ENCODE measurements at places on chromosomes 1 and 21.
A peak's percentile ranks its signal among the peaks of the same experiment; 100 is the strongest.

GRCh38 chr21:14687268-14687625 is 141.1 kb upstream of the SAMSN1 start:
- DNase-seq: no peak

- DNase-seq: no peak
Measured at GRCh38 chr1:207863893-207864535, 46.9 kb downstream of the CD34 start.

- peak; percentile 96 for DNase-seq
Measured at GRCh38 chr1:246608616-246609376, 42.5 kb downstream of the CNST start.

- no peak for DNase-seq
Measured at GRCh38 chr21:22900490-22900889, 1902.3 kb downstream of the NCAM2 start.

GRCh38 chr1:5830771-5831599 is 161.2 kb downstream of the NPHP4 start:
- DNase-seq: no peak

DNA sequence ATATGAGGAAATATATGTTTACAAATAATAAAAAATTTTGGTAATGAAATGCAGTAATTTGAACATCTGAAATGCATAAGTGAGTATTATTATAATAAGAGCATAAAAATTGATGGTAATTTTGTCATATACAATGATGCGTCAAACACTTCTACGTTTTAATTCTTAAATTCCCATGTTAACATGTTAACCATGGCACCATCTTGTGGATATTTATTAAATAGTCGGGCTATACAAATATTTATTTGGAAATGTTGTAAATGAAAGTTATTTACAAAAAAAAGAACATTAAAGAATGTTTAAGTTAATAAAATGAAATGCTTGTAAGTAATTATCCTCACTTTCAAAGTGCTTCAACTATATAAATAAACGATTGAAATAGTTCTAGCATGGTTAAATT is 57.2 kb upstream of the C1orf185 start:
- no peak for DNase-seq

GRCh38 chr1:45221716-45222115 is 15.3 kb upstream of the ZSWIM5 start:
- no peak for DNase-seq

DNA sequence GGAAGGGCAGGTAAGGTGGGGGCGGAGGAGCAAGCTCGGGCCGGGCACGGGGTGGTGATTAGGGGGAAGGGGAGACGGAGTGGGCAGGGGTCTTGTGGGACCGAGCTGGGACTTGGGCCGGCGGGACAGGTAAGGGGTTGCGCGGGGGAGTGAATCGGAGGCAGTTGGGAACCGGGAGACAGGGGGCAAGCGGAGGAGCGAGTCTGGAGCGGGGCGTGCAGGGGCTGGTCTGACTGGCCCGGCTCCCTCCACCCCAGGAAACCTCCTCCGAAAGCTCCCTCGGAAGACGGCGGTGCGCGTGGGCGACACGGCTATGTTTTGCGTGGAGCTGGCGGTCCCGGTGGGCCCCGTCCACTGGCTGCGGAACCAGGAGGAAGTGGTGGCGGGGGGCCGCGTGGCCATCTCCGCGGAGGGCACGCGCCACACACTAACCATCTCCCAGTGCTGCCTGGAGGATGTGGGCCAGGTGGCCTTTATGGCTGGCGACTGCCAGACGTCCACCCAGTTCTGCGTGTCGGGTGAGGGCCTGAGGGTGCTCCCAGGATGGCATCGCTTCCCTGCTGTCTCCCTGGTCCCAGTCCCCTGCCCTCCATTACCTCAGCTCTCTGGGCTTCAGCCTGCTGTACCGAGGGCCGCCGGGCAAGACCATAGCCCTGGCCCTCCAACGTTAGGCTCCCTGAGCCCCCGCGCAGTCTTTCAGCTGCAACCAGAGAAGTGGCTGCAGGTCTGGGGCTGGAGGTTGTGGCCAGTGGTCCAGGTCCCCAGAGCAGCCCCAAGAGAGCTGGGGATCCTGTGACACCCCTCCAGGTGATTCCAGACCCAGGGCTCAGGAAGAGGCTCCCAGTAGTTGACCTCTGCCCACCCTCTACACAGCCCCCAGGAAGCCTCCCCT is 6.3 kb downstream of the OBSCN start:
- no peak for DNase-seq

- no peak for DNase-seq
Measured at GRCh38 chr21:46109313-46110221, 11.7 kb downstream of the COL6A2 start.

DNA sequence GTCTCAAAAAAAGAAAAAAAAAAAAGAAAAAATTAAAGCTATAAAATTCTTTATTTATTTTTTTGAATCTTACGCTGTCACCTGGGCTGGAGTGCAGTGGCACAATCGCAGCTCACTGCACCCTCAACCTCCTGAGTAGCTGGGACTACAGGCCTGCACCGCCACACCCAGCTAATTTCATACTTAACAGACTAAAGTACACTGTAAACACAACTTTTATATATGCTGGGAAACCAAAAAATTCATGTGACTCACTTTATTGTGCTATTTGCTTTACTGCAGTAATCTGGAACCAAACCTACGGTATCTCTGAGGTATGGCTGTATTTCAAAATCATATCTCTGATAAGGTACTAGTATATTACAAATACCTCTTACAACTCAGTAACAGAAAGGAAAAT is 40.3 kb downstream of the HSF2BP start:
- DNase-seq: no peak

- DNase-seq: no peak
Measured at GRCh38 chr1:25206201-25206600, 26.1 kb downstream of the SYF2 start.

DNA sequence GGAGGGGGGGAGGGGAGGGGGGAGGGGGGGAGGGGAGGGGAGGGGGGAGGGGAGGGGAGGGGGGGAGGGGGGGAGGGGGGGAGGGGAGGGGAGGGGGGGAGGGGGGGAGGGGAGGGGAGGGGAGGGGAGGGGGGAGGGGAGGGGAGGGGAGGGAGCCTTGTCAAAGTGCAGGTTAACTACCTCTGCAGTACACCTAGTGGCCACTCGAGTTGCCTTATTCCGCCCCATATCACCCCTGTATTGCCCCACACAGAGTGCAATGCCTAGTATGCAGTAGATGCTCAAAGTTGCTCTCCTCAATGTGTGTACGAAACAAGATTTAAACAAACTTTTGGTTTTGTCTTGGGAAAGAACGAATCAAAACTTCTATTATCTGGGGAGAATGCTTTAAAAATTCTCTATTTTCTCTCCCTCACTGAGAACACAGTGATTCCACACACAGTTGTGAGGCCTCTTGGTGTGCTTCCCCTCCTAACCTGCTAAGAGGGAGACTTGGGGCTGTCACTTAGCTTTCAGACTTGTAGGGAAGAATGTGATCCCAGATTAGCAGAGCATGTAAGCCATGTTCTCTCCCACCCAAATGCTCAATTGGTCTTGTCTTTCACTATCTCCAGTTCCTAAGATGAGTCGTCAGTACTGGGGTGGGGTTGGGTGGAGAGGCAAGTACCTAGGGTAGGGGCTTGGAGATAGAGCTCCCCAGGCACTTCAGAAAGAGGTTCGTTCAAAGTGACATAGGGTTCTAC is 79.7 kb upstream of the MAP10 start:
- no peak for DNase-seq

DNA sequence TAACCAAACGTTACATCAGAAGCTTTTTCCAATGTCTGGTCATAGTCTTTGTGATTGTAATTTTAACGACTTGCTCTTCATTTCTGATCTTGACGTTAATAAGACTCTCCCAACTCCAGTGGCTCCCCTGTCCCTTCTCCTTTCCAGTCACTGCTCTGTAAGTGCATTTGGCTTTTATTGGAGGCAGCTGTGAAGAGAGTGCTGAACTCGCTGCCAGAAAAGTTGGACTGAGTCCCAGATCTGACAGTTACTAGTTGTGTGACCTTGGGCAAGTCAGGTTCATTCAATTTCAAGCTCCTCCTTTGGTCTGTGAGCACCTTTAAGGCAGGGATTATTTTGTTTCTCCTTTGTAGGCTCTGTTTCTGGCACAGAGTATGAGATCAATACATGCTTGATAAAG is 109.6 kb upstream of the TSPAN2 start:
- no peak for DNase-seq

- no peak for DNase-seq
Measured at GRCh38 chr1:181259026-181259745, 170.7 kb downstream of the IER5 start.

DNA sequence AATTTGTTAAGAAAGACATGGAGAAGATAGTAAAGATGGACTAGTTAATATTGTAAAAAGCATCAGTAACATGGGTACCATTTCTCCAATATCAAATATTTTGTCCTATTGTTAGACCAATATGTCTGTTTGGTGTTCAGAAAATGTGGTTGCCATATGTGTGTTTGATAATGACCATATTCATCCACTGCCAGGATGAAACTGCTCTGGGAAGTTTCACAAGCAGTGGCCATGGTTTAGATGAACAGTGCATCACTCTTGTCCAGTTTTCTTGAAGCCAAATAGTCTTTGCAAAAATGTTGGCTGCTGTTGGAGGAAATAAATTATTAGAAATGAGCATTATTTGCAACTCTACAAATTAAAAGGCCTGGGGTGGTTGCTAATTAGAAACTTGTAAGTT is 333.8 kb downstream of the NUF2 start:
- no peak for DNase-seq

- no peak for DNase-seq
Measured at GRCh38 chr1:220966041-220966440, 86.8 kb downstream of the HLX start.

- DNase-seq: no peak
Measured at GRCh38 chr1:185483664-185484450, 166.8 kb upstream of the IVNS1ABP start.

GRCh38 chr1:73310797-73311381 is 887.1 kb downstream of the LRRIQ3 start:
- no peak for DNase-seq

GRCh38 chr1:244712669-244713068 is 59.7 kb downstream of the DESI2 start:
- no peak for DNase-seq

GRCh38 chr1:4915154-4915553 is 260.7 kb downstream of the AJAP1 start:
- DNase-seq: no peak

DNA sequence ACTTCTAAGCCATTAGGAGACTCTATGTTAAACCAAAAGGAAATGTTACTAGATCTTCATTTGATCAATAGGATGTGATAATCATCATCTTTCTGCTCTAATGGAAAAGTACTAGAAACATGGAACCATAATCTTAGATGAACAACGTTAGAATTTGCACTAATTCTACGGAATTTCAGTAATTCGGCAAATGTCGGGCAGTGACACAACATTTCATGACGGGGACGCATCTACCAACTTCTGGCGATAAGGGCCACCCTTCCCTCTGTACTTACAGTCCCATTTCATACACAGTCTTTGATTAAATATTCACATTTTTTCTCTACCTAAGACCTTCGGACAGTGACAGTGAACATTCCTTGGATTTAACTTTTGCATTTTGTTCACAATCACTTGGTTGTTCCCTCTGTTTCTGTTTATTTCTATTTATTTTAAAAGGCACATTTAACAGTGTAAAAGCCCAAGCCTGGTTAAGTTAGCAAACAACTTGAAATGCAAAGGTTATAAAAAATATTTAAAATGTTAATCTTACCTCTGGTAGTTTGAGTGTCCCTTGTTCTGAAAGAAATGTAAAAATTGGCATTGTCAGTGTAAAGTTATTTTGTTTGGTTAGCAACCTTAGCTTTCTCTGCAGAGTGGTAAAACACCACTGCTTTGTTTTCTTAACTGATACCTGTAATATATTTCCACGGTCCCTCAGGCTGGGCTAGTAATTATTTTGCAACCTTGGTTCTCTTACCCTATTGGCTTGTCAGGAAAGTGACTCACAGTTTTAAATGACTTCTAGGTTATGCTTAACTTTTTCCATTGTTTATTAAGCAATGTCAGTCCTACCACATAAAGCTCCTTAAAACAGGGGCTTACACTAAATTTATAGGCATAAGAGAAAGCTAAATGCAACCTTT is 276.9 kb downstream of the VAV3 start:
- no peak for DNase-seq

- no peak for DNase-seq
Measured at GRCh38 chr1:228809621-228810394, 74.5 kb downstream of the RHOU start.

- no peak for DNase-seq
Measured at GRCh38 chr1:201816309-201816854, 12.6 kb upstream of the IPO9 start.

GRCh38 chr21:21226472-21226871 is 228.3 kb downstream of the NCAM2 start:
- no peak for DNase-seq

DNA sequence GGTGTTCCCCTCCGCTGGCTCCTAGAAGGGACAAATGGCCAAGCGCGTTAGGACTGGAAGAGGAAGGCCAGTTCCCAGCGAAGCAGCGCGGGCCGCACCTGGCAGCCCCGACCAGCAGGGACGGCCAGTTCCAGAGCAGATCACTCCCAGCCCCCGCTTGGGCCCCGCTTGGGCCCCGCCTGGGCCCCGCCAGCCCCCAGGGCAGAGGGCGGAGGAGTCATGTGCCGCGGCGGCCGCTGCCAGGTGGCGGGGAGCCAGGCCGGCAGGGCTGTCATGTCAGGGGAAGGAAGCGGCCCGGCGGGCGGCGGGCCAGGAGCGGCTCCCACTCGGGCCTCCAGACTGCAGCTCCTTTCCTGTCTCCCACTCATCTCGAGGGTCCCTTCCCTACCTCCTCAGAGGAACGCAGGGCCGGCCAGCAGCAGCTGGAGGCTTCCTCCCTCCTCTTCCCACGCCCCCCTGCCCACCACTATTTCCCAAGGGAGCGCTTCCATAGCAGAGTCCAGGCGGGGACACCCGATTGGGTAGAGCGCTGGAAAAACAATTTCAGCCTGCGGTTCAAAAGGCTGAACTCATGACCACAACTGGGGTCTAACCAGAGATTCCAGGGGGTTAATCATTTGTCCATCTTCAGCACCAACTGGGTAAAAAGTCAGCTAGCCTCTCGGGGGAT is 16.5 kb downstream of the ZNF697 start:
- DNase-seq: no peak
